ENCODE measurements at places on chromosomes 2 and 18.

GRCh38 chr2:231680285-231680991, 27.9 kb upstream of the PTMA start:
- no peak for DNase-seq

- no peak for DNase-seq
Measured at GRCh38 chr2:237243487-237243886, 157.8 kb downstream of the COPS8 start.

DNA sequence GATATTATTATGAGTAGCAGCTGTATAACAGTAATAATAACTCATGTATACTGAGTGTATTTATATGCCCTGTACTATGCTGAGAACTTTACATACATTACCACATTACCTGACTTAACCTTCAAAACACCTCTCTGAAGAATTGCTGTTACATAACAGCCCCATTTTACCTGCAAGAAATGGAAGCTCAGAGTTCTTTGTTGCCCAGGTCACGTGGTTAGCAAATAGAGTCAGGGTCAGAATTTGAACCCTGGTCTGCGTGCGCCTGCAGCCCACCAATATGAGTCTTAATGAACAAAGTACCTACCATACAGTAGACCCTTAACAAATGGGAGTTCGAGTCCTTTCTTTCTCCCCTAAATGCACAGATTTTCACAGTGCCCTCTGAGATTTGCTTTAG, 101.9 kb downstream of the MCFD2 start:
- DNase-seq = no peak

GRCh38 chr2:224178056-224178455, 139.0 kb upstream of the SERPINE2 start:
- no peak for DNase-seq

DNA sequence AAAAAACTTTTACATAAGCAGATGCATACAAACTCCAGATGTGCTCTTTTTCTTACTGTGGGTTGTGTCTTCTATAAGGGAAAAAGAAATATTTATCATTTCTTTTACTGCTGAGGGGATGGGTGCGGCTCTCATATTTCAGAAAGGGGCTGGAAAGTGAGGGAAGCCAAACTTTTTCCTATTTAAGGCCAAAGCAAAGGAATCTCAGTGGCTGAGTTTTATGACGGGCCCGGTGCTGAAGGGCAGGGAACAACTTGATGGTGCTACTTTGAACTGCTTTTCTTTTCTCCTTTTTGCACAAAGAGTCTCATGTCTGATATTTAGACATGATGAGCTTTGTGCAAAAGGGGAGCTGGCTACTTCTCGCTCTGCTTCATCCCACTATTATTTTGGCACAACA, at the start of gene COL3A1:
Gene COL3A1, plus strand, starts transcription at position 210 of the 400 bp plus-strand sequence. Its CDS starts 117 bp downstream, at position 327.
- no peak for DNase-seq

DNA sequence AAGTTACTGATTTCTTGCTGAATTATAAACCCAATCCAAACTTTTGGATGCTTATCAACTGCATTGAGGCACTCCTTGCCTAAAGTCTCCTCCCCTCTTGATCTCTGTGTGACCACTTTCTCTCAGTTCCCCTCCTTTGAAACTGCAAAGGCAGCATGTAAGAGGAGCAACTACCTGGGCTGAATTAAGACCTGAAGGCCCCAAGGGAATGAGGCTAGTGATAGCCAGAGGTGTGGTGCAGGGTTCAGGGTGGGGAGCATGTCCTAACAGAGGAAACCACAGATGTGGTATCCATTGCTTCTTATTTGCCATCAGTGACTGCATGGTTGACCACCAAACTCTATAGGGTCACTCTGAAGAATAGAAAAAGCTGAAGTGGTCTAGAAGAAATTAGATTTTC, 557.9 kb downstream of the TNS1 start:
- no peak for DNase-seq

DNA sequence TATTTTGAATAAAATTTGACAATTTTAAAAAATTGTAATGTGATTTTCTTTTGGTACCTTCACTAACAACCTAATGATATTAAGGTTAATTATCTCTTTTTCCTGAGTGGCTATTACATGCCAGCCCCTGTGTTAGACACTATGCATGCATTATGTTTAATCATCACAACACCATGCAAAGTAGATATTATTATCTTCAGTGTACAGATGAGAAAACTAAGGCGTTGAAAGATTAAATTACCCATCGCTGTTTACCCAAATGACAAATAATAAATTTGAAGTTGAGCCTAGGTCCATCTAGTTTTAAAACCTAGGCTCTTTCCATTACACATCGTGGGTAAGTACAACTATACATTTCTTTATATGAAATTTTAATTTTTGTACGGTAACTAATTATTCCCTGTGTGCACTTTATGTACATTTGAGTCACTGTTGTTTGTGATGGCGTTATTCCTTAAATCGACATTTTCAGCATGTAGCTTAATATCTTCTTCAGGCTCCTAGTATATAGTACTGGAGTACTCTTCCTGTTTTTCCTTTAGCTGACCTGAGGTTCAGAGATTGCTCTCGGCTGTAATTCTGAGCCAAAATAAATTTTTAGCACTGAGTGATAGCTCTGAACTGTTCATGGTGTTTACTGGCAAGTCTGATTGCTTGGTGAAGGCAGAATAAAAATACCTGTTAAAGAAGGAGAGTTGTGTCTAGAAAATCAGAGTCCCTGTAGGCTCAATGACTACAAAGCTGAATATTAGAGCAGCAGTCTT, 13.9 kb upstream of the MBD2 start:
- no peak for DNase-seq

- DNase-seq = no peak
Measured at GRCh38 chr18:54140641-54141040, 83.8 kb downstream of the MBD2 start.

GRCh38 chr2:25331686-25332365, 9.9 kb downstream of the DNMT3A start:
- peak; percentile 42 for DNase-seq

DNA sequence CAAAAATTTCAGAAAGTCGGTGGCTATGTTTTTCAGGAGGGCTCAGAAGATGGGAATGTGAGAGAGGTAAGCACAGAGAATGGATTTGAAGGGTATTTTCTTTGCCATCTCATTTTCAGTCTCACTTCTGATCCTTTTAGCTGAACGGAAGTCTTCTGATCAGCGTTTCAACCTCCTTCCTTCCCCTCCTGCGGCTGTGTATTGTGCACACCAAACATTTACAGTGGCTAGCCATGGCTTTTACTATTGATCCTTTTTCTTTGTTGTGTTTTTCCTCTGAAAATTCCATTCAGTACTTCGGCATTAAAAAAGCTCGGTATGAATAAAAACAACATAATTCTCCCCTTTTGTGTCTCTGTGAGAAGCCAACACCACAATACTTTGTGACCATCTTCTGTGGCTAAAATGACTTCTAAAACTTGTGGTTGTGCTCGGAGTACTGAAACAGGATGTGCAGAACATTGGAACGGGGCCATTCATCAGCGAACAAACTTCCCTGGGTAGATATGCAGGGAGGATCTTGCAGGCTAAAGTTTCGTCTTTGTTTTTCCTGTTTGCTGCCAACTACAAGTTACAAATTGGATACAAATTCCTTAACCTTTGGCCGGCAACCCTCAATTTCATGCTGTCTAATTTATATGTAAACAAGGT, 260.8 kb upstream of the FAM98A start:
- DNase-seq = no peak

DNA sequence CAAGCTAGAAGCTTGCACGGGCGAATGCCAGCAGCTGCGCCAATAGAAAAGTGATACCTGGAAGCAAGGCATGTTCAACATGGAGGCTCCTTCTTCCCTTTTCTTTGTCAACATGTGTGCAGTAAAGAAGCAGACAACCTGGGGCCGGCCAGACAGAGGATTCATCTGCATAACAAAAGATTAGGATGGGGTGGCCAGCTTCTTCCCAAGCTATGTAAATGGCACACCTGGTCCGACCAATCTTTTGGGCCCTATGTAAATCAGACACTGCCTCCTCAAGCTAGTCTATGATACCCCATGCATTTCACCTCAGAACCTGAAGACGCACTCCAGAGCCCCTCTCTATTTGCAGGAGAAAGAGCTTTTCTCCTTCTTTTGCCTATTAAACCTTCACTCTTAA, 66.4 kb upstream of the TGFA start:
- DNase-seq = no peak

GRCh38 chr2:9707611-9708160, 76.9 kb upstream of the YWHAQ start:
- DNase-seq = no peak

DNA sequence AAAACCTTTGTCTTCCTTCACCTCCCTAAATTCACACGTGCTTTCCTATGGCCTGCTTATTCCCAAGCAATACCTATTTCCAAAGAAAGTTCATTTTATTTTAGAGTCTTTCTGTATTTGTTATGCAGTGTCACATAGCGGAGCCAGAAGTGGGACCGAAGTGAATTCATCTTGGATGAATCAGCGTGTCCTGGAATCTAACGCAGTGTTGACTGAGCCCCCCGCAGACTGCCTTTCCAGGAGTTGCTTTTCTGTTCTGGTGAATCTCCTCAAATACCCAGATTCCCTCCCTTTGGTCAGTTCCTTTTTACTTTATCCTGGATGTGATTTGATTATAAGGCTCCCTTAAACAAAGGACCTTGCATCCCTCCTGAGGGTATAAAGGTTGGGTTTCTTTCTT, 10.8 kb downstream of the ALPP start:
- no peak for DNase-seq

- DNase-seq = no peak
Measured at GRCh38 chr2:176206682-176207081, 18.2 kb downstream of the HOXD1 start.

- peak; percentile 8 for DNase-seq
Measured at GRCh38 chr2:36780231-36780839, 83.8 kb downstream of the VIT start.

DNA sequence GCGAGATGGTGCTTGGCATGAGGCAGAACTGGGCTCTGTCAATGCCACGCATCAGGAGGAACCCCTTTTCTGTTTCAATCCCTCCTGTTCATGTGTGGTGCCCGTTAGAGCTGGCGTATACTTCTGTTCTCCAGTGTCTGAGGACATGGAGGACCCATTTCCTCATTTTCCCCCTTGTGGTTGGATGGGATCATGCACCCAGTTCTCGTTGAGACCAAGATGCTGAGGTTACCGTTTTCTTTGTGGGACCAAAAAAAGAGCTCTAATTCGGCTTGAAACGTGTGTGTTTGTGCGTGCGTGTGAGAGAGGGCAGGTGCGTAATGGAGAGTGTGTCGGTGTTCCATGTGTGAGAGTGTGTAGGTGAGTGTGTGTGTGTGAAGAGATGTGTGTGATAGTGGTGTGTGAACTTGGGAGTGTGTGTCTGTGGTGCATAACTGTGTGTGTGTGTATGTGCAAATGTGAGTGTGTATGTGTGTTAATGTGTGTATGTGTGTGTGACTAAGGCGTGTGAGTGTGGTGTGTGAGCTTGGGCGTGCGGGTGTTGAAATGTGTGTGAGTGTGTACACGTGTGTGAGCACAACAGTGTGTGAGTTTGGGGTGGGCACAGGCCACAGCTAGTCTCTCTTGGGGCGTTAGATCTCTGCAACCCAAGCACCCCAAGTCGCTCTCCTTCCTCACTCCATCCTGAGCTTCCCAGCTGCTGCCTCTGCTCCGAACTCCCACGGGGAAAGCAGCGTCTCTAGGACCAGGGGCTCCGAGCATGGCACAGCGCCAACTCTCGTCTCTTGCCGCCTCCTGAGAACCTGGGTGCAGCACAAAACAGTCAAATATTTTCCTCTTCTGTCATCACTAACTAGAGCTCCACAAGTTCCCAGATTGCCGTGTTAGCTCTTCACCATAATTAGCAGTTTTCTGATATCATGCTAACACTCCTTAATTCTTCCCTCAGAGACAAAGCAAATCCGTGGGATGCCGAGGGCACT, 75.8 kb downstream of the LONRF2 start:
- DNase-seq = peak; percentile 14

DNA sequence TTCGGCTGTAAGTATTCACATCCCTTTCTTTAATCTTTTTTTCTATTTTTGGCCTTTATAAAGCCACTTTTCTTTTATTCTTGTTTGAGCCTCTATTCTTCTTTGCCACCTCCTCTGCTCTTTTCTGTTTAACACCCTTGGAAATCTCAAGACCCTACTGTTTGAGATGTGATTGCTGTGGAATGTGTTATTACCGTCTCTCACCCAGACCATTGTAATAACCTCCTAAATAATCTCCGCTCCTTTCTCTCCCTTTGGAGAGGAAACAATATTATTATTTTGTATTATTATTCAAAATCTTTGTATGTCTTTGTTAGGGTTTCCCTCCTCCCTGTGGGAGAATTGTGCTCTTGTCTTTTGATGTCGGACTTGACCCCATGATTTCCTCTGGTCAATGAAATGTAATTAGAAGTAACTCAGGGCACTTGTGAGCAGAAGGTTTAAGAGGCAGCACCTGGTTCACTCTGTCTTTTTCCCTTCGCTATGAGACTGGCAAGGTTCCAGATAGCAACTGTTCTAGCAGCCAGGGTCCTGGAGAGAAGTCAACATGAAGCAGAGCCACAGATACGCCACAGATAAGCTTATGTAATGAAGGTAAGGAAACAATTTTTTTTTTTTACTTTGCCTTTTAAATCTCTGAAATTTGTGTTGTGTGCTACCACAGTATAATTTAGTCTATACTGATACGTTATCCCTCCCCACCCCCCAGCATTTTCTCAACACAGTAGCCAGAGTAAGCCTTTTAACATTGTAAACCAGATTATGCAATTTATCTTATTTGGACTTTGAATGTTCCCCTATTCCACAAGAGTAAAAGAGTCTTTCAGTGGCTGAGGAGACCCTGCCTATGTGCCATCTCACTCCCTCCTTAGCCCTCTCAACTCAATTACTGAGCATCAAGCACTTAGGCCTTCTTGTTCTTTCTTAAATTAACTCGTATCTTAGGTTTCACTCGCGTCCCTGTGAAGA, 601.2 kb upstream of the ZNF804A start:
- no peak for DNase-seq

- DNase-seq = no peak
Measured at GRCh38 chr2:64326578-64327050, 127.3 kb upstream of the LGALSL start.

GRCh38 chr2:134152045-134153010, 101.5 kb upstream of the MGAT5 start:
- DNase-seq = no peak

DNA sequence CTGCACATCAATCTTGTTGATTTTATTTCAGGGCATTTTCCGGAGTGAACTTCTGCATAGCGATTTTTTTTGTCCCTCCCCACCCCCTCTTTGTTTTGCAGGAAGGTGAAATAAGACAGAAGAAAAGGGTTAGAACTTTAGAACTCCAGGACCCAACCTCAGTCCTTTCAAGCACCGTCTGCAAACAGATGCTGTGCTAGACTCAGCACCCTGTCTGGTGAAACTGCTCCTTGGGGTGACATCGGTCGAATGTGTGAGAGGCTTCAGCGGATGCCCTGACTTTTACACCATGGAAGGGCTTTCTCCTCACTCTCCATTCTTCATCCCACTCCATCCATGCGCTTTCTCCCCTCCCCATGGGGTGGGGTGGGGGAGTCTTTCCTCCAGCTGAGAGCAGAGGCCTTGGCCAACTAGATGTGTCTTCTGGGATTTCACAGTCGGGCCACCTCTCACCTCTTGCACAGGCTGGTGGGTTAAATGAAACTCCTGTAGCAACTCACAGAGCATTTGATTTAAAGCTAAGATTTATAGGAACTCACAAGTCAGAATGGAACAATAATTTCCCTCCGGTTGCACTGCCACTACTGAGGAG, 43.3 kb upstream of the EDAR start:
- peak; percentile 31 for DNase-seq

- no peak for DNase-seq
Measured at GRCh38 chr2:76270096-76270710, 559.5 kb upstream of the GCFC2 start.
